ENCODE measurements at places on chromosomes 7 and 10.
A peak's percentile ranks its signal among the peaks of the same experiment; 100 is the strongest.

GRCh38 chr7:81672872-81673271 lies 97.0 kb downstream of the HGF start:
- DNase-seq, result no peak

- DNase-seq, result no peak
Measured at GRCh38 chr10:77710081-77710551, 72.5 kb upstream of the KCNMA1 start.

DNA sequence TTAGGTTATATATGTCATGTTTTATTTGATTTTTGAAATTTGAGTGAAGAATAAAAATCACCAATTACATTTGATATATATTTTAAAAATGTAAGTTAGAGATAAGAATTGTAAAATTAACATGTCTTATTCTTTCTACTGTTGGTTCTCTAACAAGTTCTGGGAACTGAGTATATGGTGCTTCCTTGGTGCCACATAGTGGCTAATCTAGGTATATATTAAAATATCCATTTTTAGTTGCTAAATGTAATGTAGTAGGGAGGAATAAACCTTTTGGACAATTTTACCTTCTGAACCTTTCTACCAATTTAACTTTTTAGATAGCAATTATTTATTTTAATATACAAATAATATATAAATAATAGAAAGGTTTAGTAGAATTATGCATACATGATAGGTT lies 17.5 kb downstream of the CFAP69 start:
- peak; percentile 31 for DNase-seq

- no peak for DNase-seq
Measured at GRCh38 chr10:125026036-125026931, 84.4 kb downstream of the ZRANB1 start.

GRCh38 chr7:20494566-20494965 lies 120.9 kb upstream of the ABCB5 start:
- no peak for DNase-seq

GRCh38 chr7:3264693-3265339 lies 36.2 kb upstream of the SDK1 start:
- no peak for DNase-seq

DNA sequence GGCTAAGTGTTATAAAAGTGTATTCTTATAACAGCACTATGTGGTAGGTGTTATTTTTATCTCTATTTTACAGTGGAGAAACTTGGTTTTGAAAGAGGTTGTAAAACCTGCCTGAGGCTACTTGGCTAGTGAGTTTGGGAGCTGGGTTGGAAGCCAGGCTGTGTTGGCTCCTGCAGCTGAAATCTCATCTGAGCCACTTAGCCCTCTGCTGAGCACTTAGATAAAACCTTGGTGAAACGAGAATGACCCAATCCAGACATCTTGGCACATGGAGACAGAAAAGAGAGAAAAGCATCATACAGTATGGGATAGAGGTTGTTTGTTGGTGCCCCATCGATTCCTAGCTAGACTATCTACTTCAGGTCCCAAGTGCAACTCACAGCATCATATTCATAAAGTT lies 37.4 kb downstream of the BLNK start:
- DNase-seq, result no peak

- no peak for DNase-seq
Measured at GRCh38 chr10:16297642-16298041, 139.2 kb upstream of the PTER start.

- DNase-seq, result no peak
Measured at GRCh38 chr7:1970895-1971294, 261.9 kb downstream of the MAD1L1 start.

- DNase-seq, result no peak
Measured at GRCh38 chr10:13528875-13529713, at the start of gene BEND7. BEND7 (minus strand) TSS chr10:13529014; CDS start chr10:13528533, 481 bp downstream.

- no peak for DNase-seq
Measured at GRCh38 chr7:80132594-80132993, 2.0 kb upstream of the GNAI1 start.

GRCh38 chr7:37718585-37718984 lies 35.0 kb downstream of the GPR141 start:
- DNase-seq, result no peak

DNA sequence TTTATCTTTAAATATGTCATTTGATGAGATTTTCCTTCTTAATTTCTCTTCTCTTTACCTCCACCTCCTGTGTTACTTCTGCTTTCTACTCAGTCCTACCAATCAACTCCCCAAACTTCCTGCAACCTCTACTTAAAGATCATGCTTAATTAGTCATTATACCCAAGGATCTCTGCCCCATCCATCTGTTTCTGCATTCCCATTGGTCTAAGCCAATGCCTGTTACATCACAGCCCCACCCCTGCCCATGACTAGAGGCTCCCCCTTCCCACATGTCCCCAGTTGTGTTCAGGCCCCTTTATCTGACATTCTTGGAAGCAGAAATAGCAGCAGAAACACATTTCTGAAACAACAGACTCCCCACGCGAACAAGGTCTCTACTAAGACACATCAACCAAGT lies 319.1 kb upstream of the NFE2L3 start:
- DNase-seq, result no peak

Data from amniotic epithelial cell (primary cell).